Hippocampal formation (tissue), 2 donors: ENCODE measurements at places on chromosomes 5 and 9.

DNA sequence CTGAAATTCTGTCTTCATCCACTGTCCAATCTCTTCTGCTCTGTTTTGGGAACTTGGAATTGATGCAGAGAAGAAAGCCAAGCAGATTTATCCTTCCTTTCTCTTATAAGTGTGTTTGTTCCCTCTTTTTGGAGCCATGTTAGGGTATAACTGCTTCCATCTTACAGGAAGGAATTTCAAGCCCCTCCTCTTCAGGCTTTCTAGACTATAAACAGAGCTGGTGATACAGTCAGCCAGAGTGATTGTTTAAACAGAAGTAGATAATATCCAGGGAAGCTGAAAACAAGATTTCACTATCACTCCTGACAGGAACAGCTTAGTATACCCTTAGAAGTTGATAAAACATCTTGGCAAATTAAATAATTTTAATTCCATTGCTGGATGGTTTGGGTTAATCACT, 102.1 kb upstream of the DMRT1 start:
- no peak for DNase-seq

DNA sequence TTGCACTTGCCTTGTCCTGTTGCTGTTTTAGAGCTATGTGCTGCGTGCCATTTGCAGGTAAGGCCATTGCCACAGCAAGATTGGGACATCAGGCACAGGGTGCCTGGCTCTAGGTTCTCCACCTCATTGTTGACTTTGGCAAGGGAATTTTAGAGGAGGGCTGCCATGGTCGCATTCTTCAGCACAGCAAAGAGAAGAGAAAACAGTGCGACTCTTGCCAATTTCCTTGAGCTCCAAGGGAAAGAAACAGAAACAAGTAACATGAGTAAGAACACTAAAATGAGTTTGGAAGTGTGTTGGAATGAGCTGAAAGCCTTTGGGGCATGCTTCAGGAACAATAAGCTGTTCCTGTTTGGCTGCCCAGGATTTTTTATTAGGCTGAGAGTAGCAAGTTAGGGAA, 188.1 kb upstream of the IL12B start:
- DNase-seq, result no peak

- DNase-seq, result peak; percentile 23
Measured at GRCh38 chr5:13581132-13581531, 363.4 kb downstream of the DNAH5 start.

- no peak for DNase-seq
Measured at GRCh38 chr9:134474055-134474370, 147.8 kb downstream of the RXRA start.

- no peak for DNase-seq
Measured at GRCh38 chr5:106474066-106474465, 1196.7 kb downstream of the EFNA5 start.

DNA sequence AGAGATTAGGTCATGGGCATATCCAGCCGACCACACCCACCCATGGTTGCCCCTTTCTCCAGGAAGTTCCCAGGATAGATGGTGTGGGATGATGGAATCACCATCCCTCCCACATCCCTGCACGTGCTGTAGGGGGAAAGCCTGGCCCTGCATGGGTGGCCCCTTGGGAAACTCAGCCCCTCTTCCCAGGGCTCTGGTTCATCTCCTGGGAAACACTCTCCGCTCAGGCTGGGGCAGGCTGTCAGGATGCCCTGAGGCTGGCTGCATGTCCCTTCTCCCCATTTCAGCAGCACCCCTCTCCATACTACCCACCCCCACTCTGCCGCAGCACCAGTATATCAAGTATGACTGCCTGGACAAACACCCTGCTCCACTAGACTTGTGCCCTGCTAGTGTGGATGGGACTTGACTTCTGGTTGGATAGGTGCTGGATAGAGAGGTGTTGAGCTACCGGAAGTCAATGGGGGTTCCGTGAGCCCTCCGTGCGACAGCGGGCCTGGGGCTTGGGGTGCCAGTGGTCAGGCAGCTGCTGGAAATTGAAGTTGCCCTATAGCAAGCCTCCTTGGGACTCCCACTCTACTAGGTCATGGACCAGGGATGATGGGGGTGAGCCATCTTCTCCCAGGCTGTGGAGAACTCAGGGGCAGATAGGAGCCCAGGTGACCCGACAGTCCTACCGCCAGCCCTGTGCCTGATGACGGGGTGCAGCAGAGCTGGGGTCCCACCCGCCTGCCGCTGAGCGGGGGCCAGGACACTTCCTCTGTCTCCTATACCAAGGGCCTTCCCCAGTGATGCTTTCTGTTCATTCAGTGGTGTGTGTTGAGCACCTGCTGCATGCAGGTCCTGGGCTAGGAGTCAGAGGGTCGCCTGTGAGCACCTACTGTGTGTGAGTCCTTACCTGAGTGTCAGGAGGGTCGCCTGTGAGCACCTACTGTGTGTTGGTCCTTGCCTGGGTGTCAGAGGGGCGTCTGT, 69.4 kb upstream of the COL5A1 start:
- DNase-seq, result no peak

- no peak for DNase-seq
Measured at GRCh38 chr5:126865299-126865698, 88.4 kb downstream of the LMNB1 start.

- DNase-seq, result no peak
Measured at GRCh38 chr5:164361986-164362385, 856.6 kb downstream of the MAT2B start.

- no peak for DNase-seq
Measured at GRCh38 chr5:72171667-72172066, 64.4 kb downstream of the MAP1B start.

GRCh38 chr9:4011054-4011453, 288.8 kb downstream of the GLIS3 start:
- DNase-seq, result no peak

GRCh38 chr5:58235299-58235698, 224.6 kb downstream of the PLK2 start:
- no peak for DNase-seq
